ENCODE measurements at places on chromosomes 3 and 15.

DNA sequence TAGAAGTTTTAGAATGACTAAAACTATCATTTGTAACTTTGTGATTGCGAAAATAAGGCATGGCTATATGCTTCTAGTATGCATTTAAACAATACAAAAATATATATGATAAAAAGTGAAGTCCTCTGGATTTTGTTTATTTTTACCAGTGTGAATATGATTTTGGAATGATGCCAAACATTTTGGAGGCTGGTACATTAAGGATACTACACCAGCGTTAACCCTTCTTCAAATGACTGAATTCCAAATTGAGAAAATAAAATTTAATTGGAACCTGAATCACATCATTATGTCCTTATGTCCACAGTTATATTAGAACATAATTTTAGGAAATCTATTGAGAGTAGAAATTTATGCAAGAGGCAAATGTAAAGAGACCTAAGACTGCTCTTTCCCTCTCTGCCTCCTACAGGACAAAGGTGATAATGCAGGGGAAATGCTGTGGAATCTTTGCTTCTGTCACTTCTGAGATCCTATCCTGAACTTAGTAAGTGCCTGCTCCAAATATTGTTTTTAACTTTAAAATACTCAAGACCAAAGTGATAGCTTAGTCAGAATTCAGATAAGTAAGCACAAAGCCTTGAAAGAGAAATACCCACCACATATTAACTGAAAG, 121.1 kb upstream of the NANOGP8 start:
- peak; percentile 1 for DNase-seq

- no peak for DNase-seq
Measured at GRCh38 chr3:123781138-123781537, 103.0 kb downstream of the MYLK start.

DNA sequence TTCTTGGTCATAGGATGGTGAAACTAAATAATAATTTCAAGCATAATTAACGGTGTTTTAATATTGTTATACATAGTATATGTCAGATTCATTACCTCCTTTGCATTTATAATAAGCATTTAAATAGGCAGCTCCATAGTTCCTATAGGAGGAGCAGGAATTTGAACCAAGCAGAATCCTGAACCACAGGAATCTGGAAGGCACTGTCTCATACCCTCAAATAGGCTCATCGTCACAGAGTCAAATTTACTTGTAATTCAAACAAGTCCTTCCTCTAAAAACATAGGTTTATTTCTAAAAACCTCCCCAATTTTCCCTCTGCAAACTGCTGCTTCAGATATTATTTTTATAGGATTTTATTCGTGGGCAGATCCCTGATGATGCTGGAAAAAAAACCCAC, 376.3 kb upstream of the ARHGEF26 start:
- DNase-seq, result no peak

GRCh38 chr3:4398941-4399245, 68.2 kb downstream of the SUMF1 start:
- no peak for DNase-seq

- DNase-seq, result no peak
Measured at GRCh38 chr3:119774444-119774843, 7.5 kb upstream of the NR1I2 start.

DNA sequence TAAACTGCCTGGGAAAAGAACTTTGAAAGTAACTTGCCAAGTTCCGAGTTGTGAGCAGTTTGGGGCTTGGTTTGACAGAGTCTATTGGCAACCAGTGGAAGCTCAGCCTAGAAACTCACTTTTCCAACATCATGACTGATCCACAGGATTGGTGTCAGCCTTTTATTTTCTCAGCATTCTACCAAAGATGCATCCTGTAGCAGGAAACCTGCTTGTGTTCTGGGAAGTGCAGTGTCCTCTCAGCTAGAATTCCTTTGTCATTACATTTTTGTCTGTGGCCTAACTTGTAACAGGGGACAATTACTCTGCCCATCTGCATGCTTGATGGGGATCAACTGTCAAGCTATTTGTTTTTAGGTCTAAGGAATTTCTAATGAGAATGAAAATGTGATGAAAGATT, 116.7 kb upstream of the LMOD3 start:
- DNase-seq, result no peak

All from stimulated activated CD4-positive, alpha-beta T cell treated with anti-CD3 and anti-CD28 coated beads, Interleukin-2, amount 100 ng/mL, for 48 hours (primary cell).